Natural killer cell (primary cell): ENCODE measurements at places on chromosomes 2 and 18. TPM values are rescaled to one million over a fixed set of nuclear protein-coding genes. Genes with fewer than 3 reads are reported as not detected.

Gene RGPD3
- 0.32 TPM for total RNA-seq

GRCh38 chr2:91442246-91442905 lies 2750.9 kb downstream of the RPIA start:
- no peak for DNase-seq

Gene SDC1
- not detected for total RNA-seq

DNA sequence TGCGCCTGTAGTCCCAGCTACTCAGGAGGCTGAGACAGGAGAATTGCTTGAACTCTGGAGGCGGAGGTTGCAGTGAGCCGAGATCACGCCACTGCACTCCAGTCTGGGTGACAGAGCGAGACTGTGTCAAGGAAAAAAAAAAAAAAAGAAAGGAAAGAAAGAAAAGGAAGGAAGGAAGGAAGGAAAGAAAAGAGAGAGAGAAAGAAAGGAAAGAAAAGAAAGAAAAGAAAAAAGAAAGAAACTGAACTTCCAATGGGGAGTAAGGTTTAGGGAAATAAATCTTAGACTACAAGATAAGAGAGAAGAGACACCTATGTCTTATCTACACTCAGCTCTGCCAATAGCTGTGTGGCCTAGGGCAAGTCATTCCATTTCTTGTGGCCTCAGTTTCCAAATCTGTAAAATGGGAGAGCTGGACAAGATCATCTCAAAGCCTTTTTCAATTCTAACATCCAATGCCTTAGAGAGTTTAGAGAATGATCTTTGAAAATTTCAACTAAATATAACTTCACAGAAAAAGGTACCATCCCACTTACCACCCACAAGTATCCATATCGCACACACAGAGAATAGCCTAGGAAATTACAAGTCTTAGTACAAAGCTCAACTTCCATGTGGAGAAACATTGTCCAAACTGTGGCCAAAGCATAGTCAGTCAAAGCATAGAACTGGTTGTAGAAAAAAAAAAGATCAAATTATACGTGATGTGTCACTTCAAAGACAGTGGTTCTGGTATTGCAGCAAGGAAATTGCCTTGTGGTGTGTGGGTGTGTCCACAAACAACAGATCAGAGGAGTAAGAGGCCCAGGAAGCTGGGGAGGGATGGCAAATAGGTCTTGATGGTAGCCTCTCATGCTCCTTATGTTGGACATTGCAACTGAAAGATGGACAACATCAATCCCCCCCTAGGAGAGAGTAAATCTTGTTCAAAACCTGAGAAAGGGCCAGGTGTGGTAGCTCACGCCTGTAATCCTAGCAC lies 42.4 kb downstream of the SLC14A2 start:
- DNase-seq, result peak; percentile 53

- no peak for DNase-seq
These were observed 472.6 kb upstream of the NETO1 start for GRCh38 chr18:73340135-73340977.

GRCh38 chr18:79523736-79524180 lies 128.0 kb downstream of the NFATC1 start:
- DNase-seq, result peak; percentile 39

Gene NGEF
- not detected for total RNA-seq

DNA sequence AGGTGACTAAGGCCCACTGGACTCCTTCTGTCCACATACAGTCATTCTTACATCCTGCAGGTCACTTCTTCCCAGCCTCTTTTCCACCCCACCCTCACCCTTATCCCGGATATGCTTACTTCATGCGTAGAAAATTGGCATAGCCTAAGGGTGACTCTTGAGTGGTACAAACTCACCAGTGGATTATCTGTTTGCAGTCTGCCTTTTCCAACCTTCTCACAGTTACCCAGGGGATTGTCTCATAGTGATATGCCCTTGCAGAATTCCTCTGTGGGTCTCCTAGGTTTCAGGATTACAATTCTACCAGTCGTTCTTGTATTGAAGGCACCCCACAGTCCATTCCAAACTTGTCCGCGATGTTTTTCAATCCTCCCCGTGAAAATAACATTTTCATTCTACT lies 752.9 kb upstream of the HS6ST1 start:
- DNase-seq, result no peak

Gene SETBP1
- 41.2 TPM for total RNA-seq

- DNase-seq, result no peak
These were observed 836.3 kb upstream of the ACVR2A start for GRCh38 chr2:147008481-147008880.

Gene RGPD4
- 0.21 TPM for total RNA-seq

GRCh38 chr2:202201220-202202160 lies 36.9 kb downstream of the SUMO1 start:
- DNase-seq, result no peak

GRCh38 chr18:61589053-61589723 lies 256.0 kb downstream of the CDH20 start:
- no peak for DNase-seq

- no peak for DNase-seq
These were observed 174.9 kb downstream of the SEPTIN10 start for GRCh38 chr2:109438773-109439389.

- no peak for DNase-seq
These were observed 7.0 kb downstream of the KRCC1 start for GRCh38 chr2:88048541-88048940.

- no peak for DNase-seq
These were observed 3.8 kb upstream of the HIBCH start for GRCh38 chr2:190323406-190323805.

Gene RTP5
- 1.7 TPM for total RNA-seq

Gene DLX1
- not detected for total RNA-seq

DNA sequence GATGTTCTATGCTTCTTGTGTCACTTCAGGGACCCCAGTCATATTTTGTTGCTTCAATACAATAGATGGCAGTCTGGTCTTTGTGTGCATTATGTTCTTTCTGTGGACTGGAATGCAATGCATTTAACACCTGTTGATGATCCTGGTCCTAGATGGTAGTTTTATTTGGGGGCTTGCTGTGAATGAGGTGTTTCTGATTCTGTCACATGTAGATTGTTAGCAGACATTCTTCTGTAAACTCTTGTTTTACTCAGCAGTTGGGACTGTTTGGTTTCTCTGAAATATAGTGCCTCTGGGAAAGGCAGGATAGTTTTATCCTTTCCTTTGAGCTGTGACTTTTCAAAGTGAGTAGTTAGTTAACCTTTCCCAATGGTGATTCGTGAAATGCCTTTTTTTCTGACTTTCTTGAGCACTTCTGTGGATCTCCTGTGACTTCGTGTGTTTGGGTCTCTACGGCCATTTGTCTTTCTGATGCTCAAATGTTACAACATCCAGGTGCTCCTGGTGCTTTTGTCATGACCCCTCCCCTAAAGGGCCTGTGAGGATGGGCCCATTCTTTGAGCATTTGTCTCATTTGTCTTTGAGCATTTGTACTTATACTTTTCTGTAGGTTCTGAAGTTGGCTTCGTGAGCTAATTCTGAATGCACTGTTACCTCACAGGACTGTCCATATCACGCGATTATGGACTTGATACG lies 20.8 kb downstream of the ADNP2 start:
- no peak for DNase-seq

Gene RUFY4
- total RNA-seq, result 3.1 TPM

DNA sequence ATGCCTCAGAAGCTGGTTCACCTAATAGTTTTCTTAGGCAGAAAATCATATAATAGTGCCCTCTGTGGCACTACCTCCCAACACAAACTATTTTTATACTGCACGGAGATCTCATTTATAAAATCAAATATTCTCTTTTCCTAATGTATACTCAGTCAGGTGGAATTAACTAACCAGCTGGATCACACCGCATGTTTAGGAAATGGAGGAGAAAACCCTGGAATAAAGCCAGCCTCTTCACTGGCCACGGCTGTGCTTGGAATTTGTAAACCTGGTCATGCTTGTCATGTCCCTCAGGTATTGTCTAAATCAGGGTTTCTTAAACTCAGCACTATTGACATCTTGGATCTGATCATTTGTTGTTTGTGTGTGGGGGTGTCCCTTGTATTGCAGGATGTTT lies 85.6 kb downstream of the DOCK10 start:
- DNase-seq, result no peak

- no peak for DNase-seq
These were observed 6.9 kb upstream of the TEX261 start for GRCh38 chr2:71001592-71001927.

- peak; percentile 11 for DNase-seq
These were observed 28.0 kb downstream of the RFX8 start for GRCh38 chr2:101446869-101447268.

GRCh38 chr2:21428754-21429153 lies 305.0 kb downstream of the TDRD15 start:
- DNase-seq, result no peak

- peak; percentile 22 for DNase-seq
These were observed 8.7 kb downstream of the GYPC start for GRCh38 chr2:126664639-126665038.

DNA sequence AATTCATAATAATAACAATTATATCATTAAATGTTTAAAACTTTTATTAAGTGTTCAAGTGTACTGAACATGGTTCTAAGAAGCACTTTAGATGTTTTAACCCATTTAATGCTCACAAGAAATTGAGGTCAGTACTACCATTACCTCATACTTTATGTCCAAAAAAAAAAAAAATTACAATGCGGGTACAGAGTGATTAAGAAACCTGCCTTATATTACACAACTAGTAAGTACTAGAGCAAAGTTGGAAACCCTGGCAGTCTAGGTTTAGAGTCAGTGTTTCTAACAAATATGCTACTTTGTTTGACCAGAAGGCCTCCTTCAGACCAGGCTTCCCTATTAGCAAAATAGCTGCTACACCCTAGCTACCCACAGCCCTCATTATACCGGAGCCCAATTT lies 28.5 kb downstream of the PLEKHM3 start:
- DNase-seq, result no peak

DNA sequence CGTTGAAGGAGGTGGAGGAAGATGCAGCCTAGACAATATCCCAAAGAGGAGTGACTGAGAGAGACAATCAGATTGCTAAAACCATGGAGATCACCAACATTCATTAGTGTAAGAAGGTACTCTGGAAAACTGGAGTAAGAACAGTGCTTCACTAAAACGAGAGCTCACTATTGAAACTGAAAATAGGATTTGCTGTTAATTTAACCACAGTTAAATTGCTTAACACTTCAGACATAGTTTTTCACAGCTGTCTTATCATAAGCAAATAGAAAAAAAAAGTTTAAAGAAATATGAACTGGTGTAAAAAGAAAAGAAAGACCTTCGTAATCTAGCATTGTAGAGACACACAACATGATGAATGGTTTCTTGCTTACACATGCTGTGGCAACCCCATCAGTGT lies 1049.8 kb upstream of the CHAC2 start:
- DNase-seq, result no peak

Gene GPR35
- total RNA-seq, result 15.7 TPM

Gene NEB
- 5.7 TPM for total RNA-seq

DNA sequence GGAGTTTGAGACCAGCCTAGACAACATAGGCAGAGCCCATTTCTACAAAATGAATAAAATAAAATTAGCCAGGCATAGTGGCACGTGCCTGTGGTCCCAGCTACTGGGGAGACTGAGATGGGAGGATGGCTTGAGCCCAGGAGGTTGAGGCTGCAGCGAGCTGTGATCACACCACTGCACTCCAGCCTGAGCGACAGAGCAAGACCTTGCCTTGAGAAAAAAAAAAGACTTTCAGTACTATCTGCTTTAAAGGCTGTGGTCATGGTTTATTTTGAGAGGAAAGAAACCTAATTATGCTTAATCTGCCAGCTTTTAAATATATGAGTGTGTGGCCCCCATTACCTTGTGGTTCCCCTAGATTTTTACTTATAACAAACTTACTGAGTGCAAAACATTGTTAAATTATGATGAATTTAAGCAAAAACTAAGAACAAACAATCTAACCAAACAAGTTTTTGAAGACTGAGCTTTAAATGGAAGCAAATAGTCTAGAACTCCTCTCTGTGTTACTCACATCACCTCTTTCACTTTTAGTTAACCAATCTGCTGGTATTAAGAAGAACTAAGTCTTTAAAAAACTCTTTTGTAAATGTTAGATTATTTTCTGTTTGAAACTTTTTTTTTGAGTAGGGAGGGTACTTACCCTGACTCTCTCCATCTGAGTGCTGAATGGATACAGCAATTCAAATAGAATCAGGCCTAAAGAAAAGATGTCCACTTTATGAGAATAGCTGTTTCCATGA lies 65.4 kb downstream of the EIF2AK3 start:
- no peak for DNase-seq

Gene ANKRD36
- total RNA-seq, result 69.1 TPM

DNA sequence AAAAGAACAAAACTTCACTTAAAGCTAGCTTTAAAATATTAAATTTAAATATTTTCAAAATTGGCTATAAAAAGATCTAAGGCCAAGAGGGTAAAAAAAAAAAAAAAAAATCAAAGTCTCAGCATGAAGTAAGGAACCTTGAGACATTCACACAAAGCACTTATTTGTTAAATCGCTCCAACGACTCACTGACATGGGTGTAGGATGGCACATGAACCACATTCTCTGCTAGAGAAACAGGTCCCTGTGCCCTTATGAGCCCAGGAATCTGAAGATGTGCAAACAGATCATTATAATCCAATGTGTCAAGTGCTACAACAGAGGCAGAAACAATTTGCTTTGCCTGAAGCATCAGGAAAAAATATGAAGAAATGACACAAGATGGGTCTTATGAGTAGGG lies 13.8 kb downstream of the LAPTM4A start:
- DNase-seq, result no peak

DNA sequence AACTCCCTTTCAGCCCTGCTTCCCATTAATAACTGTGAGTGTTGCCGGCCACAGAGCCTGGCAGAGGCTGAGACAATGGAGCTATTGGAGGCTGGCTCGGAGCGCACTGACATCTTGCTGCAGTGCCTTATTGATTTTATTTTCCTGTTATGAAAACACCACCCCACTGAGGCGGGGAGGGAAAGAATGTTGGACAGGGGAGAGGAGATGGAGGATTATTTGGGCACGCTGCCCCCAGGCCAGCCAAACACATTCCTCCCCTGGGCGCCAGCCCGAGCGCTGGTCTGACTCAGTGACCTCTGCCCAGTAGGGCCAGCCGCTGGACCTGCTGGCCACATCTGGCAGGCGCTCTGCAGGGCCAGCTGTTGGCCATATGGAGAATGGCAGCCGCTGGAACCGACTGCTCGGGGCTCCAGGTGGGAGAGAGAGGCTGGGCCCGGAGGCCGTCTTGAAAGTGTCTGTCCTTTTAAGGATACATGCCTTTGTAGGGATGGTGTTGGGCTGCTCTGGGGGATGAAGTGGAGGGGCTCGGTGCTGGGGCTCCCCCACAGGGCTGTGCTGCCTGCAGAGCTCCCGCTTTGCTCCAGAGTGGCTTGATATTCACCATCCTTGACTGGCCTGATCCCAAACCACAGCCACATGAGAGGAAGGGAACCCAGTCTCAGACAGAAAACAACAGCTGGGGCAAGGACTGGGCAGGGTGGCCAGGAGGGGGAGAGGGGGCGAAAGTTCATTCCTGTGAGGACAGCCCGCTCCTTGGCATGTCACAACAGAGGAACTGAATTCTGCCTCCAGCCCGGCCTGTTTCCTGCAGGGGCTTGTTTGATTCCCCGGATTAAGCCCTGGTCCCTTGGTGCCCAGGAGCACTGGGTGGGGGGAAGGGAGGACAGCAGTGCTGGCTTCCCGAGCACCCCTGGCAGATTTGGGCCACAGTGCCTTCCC lies 179.0 kb downstream of the KLHL29 start:
- no peak for DNase-seq

Gene TTC21B
- total RNA-seq, result 31.7 TPM
